Activated T-cell treated with anti-CD3 and anti-CD28 coated beads for 48 hours (primary cell): ENCODE measurements at places on chromosomes 3 and 15.

DNA sequence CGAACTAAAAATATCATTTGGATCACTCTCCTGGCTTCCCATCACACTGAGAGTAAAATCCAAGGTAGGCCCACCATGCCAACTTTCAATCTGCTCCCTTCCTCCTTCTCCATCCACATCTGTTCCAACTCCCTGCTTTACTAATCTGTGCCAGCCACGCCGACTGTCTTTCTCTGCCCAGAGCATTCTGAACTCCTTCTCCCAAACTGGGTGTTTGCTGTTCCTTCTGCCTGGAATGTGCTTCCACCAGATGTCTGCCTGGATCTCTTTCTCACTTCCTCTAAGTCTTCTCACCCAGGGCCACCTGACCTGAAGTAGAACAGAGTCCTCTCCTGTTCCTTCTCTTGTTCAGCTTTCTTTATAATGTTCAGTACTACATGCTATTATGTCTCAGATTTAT lies 5.6 kb upstream of the ARL8B start:
- no peak for DNase-seq

DNA sequence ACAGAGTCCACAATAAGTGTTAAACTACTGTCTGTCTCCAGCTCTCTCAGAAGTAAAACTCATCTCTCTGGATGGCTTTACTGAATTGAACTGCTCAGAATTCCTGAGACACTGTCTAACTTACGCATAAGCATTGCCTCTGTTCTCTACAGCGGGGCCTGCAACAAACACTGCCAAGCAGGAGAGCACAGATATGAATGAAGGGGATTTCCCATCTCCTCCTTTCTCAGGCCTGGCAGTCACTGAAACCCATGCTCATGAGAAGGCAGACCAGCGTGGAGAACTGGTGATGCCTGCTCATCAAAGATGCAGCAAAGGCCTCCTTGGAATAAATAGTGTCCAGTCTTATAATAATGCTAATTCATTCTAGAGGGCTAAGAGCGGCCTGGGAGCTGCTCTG lies 10.3 kb downstream of the RASGRP1 start:
- no peak for DNase-seq

DNA sequence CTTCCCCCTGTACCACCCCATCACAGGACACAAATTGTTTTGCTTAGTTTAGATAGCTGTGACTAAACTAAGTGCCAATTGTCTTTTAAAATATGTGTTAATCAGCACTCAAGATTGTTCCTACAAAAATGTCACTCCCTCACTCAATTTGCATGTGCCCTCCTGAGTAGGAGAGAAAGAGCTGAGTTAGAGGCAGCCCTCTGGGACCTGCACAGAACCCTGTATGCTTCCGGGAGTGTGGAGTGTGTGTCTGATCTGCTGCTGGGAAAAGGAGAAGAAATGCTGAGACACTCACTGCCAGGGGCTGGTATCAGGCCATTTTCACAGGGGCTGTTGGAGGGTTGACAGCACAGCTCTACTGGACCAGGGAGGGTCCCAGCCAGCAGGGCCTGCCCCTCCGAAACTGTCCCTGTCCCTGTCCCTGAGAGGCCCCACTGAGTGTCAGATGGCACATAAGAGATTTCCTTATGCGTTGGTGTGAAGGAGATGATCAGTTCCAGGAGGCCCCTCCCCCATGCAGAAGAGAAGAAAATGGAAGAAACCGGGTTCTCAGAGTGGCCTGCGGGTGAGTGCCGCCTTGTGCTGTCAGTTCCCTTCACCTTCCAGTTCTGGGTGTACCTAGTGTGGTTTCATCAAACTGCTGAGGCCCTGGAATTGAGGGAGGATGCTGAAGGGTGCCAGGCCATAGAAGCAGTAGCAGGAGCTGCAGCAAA lies 3.9 kb upstream of the B3GNT5 start:
- no peak for DNase-seq

- DNase-seq = no peak
Observed at GRCh38 chr3:43371494-43371893, 85.2 kb downstream of the SNRK start.

DNA sequence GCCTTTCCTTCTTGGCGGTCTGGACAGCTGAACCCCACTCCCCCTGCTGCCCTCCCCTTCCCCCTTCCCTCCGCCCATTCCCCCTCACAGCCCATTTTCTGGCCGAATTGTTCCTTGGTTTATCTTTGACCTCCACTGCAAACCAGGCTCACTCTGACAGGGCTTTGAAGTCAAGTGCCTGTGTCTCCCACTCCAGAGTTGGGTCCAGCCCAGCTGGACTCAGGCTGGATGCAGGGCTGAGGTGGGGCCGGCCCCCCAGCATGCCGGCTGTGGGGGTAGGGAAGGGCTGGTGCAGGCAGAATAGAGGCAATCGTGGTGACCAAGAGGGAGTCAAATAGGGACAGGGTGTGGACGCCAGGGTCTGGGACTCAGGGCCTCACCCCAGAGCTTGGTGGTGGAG lies 57.0 kb upstream of the MRPS22 start:
- DNase-seq = no peak

GRCh38 chr3:38005076-38006020 lies 14.8 kb downstream of the VILL start:
- no peak for DNase-seq

DNA sequence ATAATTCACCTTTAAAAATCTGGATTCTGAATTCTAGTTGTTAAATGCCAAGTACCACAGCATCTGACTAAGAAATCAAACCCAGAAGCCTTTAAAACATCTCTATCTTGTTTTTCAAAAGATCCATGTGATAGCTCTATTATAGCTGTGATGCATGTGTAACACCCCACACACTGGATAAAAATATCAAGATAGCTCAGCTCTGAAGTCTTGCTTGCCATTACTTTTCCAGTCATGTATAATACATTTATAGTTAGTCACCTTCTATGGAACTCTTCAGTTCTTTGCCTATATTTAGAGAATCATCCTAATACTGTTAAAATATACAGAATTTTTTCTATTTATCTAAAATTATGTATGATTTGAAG lies 11.6 kb downstream of the ARPP19 start:
- no peak for DNase-seq

GRCh38 chr3:169453256-169454059 lies 210.1 kb downstream of the MECOM start:
- DNase-seq = no peak

DNA sequence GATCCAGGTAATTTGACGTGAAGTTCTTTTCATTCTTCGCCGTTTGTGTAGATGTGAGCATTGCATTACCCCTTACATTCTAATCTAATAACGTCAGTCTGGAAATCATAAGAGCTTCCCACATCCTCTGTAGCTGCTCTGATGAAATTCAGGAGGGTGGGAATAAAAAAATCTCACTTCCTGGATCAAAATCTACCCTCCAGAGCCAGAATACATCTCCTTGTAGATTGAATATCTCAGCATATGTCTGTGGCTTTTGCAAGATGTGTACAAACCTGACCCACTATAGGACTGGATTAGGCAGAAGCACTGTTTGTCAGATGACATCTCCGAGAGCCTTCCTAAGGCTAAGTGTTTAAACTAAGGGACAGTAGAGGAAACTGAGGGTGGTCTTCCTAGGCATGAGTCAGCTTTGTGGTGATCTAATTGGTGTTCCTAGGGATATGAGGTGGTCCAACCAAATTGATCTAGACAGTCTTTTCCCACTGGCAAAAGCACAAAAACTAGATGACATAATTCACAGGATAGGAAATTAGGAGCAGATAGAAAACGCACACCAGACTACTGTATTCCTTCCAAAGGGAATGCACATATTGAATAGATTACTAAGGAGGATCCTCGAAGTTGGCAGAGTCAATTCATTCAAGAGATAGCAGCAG lies 216.3 kb upstream of the LRTM1 start:
- no peak for DNase-seq

GRCh38 chr3:20668411-20668810 lies 482.4 kb upstream of the SGO1 start:
- no peak for DNase-seq

DNA sequence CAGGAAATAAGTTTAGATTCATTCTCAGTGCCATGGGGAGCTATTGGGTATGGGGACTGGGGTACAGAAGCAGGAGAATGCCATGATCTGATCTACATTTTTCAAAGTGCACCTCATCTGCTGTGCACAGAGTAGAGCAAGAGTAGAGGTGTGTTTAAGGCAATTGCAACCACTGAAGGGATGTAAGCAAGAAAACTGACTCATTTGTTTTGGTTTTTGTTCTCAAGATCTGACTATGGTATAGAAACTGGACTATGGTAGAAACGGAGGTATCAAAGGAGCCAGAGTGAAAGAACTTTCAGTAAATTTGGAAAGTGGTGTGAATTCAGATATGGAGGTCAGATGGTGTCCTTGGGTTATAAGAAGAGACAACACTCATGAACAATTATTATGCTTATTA lies 86.2 kb upstream of the CMSS1 start:
- DNase-seq = no peak

DNA sequence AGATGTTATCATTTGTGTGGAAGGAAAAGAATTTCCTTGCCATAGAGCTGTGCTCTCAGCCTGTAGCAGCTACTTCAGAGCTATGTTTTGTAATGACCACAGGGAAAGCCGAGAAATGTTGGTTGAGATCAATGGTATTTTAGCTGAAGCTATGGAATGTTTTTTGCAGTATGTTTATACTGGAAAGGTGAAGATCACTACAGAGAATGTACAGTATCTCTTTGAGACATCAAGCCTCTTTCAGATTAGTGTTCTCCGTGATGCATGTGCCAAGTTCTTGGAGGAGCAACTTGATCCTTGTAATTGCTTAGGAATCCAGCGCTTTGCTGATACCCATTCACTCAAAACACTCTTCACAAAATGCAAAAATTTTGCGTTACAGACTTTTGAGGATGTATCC lies 15.1 kb downstream of the KLHL24 start:
- DNase-seq = no peak

- no peak for DNase-seq
Observed at GRCh38 chr3:85796140-85796539, 837.4 kb downstream of the CADM2 start.

GRCh38 chr3:57038466-57039164 lies 21.8 kb upstream of the SPATA12 start:
- no peak for DNase-seq

DNA sequence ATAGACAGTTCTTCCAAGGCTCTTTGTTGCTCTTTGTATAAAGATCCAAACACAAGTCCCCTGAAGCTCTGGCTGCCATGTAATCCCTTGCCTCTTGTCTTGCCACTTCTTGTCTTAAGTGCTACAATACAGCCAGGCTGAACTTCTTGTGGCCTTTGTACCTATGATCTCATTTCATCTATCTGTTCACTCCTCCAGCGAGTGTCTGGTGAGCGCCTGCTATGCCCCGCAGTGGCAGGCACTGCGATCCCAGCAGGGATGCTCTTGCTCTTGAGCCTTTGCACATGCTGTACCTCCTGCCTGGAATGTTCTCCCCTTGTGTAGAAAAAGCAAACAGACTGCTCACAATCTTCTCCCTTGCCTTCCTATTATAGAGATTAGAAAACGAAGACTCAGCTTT lies 81.9 kb upstream of the ADPGK start:
- no peak for DNase-seq

- DNase-seq = no peak
Observed at GRCh38 chr3:66256806-66257205, 36.0 kb downstream of the SLC25A26 start.

- DNase-seq = no peak
Observed at GRCh38 chr15:60660290-60661051, 181.5 kb upstream of the ICE2 start.

GRCh38 chr3:14507757-14508504 lies 32.2 kb downstream of the GRIP2 start:
- DNase-seq = no peak

DNA sequence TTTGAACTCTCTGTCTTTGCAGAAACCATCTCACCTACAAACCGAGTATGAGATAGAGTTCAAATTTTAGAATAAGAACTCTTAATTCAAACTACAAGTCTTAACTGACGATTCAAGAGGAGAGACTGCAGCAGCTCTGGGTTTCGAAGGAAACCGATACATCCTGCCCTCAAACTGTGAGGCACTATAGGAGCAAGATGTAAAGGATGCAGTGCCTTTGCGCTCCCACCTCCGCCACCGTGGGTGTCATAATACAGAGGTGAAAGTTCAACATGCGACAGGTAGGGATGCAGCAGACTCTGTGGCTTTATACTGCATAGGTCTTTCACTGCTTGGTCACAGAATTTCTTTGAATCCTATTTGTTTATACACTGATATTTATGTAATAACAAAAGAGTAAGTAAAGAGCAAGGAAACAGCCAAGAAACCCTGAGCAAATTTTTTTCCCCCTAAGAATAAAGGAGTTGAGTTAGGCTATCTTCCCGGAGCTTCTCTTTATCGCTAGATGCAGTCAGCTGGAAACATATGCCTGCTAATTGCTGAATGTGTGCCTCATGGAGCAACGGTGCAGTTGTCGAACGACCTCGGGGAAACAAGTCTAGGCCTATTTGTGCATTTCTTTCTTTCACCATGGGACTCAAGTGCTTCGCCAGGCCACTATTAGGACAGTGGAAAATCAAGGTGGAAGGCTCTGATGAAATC lies 1097.6 kb upstream of the CFAP20DC start:
- DNase-seq = no peak

DNA sequence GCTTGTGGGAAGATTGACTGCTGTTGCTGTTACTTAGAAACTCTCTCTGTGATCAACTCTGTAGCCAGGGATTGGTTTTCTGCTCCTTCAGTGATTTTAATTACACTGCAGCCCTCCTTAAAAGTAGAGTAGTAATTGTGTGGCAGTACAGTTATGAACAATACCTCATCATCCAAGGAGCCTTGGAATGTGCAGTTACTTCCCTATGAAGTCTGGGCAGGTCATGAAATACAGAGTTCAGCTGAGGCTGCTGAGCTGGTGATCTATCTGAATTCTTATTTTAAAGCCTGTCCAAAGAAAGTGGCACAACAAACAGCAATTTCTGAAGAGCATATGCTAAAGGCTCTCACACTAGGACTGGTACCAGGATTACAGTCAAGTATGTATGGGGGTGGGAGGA lies 37.4 kb upstream of the MRPL3 start:
- DNase-seq = no peak

DNA sequence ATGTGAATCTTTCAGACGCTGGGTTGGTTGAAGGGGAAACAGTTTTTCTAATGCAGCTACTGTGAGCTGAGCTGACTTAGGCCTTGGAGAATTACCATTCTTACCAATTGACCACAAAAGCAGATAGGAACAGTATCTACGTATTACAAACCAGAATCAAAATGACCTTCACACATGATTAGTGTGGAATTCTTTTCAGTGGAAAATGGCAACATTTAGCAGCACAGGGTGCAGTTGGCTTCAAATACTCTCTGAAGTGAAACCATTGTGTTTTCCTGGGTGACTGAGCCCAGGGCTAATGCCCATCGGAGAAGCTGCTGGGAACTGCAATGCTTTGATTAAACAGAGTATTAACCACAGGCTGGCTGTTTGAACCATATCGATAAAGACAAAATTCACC lies 40.2 kb upstream of the GOLGA8J start:
- no peak for DNase-seq
